DMS 273 treated with DMSO at 0.1 percent for 48 hours (cell line): ENCODE measurements at places on chromosomes 16 and 17.

DNA sequence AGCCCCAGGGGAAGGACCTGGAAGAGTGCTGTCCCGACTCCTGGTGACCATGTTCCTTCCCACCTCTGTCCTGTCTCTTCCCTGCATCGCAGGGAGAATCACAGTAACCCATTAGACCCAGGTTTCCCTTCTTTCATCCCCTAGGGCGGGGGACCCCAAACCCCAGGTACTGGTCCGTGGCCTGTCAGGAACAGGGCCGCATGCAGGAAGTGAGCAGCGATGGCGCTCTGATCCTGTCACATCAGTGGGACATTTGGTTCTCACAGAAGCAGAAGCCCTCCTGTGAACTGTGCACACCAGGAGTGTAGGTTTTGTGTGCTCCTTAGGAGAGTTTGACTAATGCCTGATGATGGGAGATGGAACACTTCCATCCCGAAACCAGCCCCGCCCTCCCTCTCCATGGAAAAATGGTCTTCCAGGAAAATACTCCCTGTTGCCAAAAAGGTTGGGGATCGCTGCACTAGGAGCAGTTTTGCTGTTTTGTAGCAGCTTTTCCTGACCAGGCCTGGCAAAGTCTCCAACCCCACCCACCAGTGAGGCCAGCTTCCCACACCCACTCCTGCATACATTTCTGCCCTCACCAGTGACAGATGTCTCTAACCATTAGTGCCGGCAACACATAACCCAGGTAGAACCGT is 10.5 kb downstream of the MNT start:
- no peak for DNase-seq

- no peak for DNase-seq
Observed at GRCh38 chr17:62818526-62818925, 10.4 kb upstream of the MARCHF10 start.

DNA sequence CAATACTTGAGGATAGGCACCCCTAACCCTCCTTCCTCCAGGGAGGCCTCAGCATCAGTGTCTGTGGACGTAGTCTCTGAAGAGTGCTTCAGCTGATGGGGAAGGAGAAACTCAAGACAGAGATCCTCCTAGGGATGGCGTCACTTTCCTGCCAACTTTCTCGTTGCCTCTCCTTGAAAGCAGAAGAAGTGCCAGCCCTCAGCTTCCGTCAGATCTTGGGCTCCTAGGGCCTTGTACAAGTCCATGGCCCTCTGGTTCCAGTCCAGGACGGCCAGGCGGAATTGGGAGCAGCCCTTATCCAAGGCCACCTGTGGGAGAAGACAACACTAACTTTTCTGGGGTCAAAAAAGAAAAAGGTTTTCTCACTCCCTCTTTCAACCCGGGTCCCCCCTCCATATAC is 1.3 kb downstream of the SAT2 start:
- no peak for DNase-seq

DNA sequence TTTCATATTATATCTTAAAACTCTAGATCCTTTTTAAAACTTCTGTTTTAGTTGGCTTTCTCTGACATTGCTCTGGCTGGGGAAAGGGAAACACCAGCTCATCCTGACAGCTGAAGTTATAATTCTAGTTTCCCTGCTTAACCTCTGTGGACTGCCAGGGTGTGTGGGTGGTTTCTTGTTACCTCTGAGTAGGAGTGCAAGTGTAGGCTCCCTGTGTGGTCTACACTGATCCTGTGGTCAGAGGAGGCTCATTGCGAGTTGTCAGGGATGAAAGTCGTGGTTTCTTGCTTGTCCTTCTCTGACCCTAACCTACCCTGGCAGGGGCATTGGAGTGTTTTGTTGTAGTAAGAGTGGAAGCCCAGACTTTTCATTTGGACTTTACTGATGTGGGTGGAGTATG is 221.0 kb downstream of the UTP18 start:
- no peak for DNase-seq
